ENCODE measurements at places on chromosomes 16 and 17.

- DNase-seq = peak; percentile 81
Observed at GRCh38 chr16:1097800-1098199, 1.8 kb upstream of the C1QTNF8 start.

DNA sequence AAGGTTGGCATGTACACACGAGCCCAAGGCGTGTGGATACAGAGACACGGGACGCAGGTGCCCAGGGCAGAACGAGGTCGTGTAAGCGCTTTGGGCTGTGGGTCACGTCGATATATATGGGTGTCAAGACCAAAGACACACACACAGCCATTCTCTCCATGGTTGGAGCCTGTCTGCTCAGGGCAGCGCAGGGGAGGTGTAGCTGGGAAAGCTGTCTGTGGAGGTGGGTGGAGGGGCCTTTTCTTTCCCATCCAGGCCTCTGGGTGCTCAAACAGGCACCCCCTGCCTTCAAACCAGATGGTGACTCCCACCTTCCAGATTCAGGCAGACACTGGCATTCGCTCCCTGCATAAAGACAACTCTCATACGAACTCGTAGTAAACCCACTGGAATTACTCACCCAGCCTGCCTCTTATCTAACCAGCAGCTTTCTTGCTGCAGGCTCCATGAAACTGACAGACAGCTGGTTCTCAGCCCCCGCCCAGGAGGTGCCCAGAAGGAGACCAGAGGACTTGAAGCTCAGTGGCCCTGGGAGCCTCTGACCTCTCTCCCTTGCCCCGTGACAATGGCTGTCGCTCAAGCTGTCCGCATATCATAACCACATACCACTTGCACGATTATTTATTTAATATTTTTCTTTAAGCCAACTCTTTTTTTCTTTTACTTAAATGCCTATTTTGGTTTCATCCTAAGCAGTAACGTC, 237.1 kb downstream of the KATNIP start:
- DNase-seq = no peak

- DNase-seq = no peak
Observed at GRCh38 chr17:33941744-33942143, 313.3 kb upstream of the CCL2 start.

- no peak for DNase-seq
Observed at GRCh38 chr16:72474501-72475123, 302.7 kb upstream of the PMFBP1 start.

DNA sequence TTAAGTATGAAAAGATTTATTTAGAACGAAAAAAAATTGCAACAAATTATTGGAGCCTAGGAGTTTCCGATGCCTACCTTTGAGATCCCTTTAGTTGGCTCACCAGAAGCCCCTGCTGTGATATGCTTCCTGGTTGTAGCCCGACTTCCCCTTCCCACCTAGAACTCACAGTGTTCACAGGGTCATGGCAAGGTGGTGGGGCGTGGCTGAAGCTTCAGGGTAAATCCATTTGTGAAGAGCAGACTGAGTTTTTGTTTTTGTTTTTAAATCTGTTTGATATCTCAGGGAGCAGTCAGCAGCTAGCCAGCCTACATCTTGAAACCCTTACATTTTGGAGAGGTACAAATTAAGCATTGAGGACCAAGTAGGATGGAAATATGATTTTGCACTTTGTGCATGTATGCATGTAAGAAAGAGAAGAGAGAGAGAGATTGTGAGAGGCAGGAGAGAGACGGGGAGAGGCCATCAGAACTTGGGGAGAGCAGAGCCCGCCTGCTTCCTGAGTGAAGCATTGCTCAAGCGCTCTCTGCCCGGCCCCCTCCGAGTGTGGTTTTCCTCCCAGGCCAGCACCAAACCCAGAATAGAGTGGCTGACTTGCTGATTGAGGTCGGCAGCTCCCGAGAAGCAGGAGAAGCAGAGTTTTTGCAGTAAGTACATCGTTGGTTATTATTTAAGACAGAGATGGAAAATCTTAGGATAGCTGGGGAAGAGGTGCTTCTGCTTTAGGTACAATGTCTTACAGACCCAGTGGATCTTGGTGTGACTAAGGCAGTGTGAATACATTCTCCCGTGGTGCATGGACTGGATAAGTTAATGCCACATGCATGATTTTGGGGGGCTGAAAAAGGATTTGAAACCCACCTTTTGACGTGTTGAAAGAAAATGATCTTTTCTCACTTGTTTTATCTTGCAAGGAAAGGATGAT, 64.2 kb downstream of the SPECC1 start:
- DNase-seq = no peak

DNA sequence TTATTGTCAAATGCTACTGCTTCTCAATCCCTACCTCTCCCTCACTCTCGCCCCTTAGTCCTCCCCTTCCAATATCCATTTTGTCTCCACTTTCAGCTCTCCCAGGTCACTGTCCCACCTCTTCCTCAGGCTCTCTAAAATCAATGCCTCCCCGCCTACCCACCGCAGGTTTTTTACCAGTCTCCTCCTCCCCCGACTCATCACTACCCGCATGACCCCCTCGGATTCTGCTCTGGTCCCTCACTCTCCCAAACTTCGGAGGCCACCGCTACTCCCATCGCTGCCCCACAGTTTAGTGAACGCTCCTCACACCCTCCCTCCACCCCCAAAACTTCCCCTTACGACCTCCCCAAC, 513 bp downstream of the CRLF3 start:
- DNase-seq = peak; percentile 37
